ENCODE measurements at places on chromosomes 3 and 15.

DNA sequence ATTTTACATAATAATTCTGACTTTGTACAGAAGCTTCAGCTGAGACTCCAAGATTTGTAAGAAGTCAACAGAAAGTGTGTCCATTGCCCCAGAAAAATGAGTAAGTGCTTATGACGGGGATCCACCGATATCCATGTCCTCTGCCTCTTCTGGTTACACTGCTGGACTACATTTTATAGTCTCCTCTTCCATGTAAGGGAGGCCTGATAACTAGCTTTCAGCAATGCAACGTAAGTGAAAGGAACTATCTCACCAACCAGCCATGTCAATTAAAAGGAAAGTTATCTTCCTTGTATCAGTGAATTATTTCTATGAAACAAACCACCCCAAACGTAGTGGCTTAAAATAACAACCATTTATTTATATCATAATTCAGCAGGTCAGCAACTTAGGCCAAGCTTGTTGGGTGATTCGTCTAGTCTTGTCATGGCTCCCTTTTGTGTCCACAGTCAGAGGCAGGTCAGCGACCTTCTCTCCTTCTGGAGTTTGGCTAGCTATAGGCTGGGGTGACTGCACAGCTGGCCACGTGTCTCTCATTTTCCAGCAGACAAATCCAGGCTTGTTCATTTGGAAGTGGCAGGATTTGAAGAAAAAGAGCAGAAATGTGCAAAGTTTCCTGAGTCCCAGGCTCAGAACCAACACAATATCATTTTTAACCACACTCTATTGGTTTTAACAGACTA is 44.9 kb downstream of the TRIM69 start:
- no peak for DNase-seq

DNA sequence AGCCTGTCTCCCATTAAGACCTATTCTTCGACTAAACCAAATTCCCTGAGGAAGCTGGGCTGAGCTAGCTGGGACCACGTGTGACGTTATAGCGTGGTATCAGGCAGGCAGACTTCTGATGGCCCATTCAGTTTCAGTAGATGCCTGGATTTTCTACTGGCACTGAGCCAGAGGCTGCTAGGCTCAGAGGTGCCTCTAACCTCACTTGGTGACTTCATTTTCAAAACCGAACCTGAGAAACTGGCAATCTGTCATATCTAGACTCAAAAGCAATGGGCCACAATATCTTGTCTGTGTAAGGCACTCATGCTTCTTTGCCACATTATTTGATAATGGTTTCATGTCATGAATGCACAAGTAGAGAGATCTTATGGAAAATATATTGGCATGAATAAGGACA is 352.1 kb upstream of the AZI2 start:
- no peak for DNase-seq

GRCh38 chr3:144018776-144019175 is 47.2 kb downstream of the DIPK2A start:
- DNase-seq: no peak

DNA sequence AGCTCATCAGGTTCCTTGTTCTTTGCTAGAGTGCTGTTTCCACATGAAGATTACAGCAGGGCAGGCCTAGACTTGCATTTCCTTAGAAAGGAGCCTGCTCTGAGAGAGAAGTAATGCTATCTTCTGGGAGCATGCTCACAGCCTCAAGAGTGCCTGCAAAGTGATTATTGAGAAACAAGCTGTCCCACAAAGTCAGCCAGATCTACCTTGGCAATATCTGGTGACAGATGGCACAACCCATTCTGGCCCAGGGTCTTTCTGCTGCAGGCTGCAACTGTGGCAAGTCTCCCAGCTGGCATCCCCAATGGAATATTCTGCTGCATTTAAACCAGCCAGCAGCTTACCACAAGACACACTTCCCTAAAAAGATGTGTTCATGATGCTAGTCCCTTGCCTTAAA is 29.3 kb downstream of the MTMR10 start:
- no peak for DNase-seq

GRCh38 chr3:30285188-30286006 is 321.0 kb upstream of the TGFBR2 start:
- no peak for DNase-seq

GRCh38 chr3:1381647-1382036 is 288.8 kb downstream of the CNTN6 start:
- DNase-seq: no peak

DNA sequence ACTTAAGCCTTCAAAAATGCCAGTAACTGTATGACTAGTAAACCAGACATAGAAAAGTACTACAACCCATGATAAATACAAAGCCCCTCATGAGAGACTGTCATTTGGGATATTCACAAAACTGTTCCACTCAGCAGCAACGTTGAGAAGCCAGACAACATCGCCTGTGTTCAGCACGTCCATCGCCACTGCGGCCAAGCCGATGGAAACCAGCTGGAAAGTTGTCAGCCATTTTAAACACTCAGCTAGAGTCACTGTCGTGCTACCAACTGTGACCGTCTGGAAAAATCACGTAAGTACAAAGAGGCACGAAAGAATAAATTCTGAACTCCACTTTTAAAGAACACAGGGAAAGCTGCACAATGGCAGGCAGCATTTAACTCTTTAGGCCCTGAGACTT is 340.7 kb upstream of the WNT5A start:
- no peak for DNase-seq

GRCh38 chr3:149095487-149095886 is 9.2 kb upstream of the HLTF start:
- no peak for DNase-seq

GRCh38 chr3:138407236-138407907 is 27.0 kb upstream of the ESYT3 start:
- no peak for DNase-seq

DNA sequence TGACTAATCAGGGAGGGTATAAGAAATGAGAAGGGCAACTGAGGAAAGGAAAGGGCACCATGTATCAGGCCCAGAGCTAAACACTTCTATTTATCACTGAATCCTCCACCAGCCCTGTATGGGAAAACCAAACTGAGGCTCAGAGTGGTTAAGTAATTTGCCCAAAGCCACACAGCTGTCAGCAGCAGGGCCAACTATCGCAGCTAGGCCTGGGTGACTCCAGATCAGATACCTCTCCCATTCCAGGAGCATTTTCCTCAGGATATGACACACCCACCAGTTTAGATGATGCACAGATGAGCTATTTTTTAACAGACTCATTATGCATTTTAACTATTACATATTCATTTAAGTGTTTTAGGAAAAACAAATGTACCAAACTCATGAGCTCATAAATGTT is 14.5 kb downstream of the NUP210 start:
- no peak for DNase-seq

- no peak for DNase-seq
These were observed 39.7 kb downstream of the SEMA5B start for GRCh38 chr3:122987736-122988319.

DNA sequence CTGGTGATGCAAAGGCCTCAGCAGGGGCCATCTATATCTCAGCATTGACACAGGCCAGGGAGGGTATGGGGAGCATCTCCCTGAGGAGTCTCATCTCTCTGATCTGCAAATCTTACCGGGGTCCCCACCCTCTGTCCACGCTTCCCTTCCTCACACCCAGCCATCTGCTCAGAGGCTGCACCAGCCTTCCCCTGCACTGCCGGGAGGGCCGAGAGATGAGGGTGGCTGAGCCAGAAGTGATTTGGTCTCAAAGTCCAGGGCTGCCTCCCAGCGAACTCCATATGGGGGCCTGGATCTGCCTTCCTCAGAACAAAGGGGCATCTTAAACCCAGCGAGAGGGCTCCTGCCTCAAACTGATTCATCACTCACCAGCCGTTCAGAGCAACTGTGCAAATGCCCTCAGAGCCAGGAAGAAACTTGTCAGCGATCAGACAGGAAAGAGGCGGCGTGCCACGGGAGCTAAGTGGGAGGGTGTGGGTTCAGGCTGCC is 4.6 kb downstream of the IGDCC3 start:
- no peak for DNase-seq

DNA sequence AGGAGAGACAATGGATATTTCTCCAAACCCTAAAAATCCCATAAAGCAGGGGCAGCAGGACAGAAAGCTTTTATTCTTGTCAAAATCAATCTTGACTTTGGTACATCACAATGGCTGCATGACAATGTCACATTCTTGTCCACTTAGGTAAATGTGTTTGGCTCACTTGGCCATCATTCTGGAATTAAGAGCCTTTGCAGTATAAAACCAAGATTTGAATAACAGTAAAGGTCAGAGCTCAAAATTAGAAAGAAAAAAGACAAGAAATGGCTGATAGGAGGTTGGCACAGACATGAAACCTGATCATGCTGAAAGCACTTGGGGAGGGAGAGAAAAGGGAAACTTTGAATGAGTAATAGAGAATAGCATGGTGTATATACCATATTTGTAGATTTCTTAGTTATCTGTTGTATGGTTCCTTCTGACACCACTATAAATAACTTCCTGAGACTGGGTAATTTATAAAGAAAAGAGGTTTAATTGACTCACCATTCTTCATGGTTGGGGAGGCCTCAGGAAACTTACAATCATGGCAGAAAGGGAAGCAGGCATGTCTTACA is 158.5 kb upstream of the SGO1 start:
- no peak for DNase-seq

GRCh38 chr3:54432975-54433374 is 310.6 kb downstream of the CACNA2D3 start:
- no peak for DNase-seq

GRCh38 chr3:59734061-59734460 is 684.2 kb upstream of the CFAP20DC start:
- DNase-seq: no peak

DNA sequence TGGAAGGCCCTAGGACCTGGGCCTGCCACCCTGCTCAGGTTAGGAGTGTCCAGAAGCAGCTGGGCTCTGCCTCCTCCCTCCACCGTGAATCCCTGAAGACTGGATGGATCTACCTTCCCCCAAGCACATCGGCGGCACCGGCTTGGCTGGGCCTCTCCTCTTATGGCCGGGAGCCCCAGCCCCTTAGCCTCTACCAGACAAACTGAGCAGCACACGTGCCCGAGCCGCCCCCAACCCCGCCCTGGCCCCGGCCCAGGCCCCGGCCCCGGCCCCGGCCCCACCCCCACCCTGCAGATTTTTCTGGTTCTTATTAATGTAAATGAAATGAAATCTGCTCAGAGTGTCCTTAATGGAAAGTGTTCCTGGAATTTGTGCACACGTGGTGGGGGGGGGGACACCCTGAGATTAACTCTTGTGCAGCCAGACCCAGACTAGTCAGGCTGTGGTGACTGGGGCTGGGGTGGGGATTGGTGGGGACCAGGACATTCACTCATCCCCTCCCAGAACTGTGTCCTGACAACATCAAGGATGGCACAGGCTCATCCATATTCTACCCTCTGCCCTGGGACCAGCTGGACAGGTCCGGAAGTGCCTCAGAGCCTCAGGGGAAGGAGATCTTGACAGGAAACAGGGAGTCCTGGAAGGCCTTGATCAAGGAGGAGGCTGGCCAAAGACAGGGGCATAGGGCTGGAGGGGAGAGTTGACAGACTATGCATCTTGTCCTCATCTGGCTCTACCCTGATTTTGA is 30.9 kb upstream of the SEMA3F start:
- DNase-seq: no peak

DNA sequence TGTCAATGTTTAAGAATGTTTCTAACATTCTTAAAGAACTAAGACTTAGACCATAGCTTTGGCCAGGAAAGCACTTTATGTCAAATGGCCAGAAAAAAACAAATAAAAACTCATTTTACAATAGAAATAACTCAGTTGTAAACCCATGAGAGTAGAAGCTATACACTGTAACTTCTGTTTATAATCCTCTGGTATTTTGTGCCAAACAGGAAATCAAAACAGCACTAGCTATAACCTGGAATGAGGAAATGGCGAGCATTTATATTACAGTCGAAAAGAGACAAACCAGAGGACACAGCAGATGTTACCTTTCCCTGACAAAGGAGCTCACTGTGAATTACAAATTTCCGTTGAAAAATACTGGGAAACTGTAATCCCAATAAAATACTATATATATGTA is 10.3 kb downstream of the GK5 start:
- no peak for DNase-seq

- DNase-seq: no peak
These were observed 5.7 kb downstream of the OSBPL11 start for GRCh38 chr3:125589547-125590122.

- peak; percentile 49 for DNase-seq
These were observed 600.8 kb downstream of the FOXP1 start for GRCh38 chr3:70982700-70983140.

DNA sequence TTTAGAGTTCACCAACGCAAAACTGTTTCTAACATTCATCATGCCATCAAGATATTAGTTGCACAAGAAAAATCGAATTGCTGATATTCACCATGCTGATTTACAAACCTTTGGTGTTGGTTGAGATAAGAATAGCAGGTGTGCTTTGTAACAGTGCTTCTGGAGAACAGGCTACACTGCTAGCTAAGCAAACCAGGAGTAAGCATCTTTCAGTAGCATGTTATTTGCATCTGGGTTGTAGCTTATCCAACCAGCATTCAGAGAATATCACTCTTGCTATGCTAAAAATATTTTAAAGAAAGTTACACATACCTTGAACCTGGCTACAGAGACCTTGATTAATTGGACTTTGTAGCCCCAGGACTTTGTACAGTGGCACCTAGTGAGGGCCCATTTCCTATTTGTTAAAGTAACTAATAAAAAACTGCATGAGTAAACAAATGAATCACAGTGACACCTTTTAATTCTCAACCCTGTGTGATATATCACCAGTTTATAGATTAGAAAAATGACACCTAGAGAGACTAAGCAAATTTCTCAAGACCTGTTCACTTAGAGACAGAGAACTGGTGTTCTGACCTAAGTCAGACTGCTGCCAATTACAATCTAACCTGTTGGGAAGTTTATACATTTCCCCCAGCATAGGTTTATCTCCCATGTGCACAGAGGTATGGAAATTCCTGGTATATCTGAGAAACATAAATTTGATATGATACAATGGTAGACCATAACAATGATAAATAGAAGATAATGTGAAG is 435.5 kb upstream of the TGFBR2 start:
- no peak for DNase-seq

DNA sequence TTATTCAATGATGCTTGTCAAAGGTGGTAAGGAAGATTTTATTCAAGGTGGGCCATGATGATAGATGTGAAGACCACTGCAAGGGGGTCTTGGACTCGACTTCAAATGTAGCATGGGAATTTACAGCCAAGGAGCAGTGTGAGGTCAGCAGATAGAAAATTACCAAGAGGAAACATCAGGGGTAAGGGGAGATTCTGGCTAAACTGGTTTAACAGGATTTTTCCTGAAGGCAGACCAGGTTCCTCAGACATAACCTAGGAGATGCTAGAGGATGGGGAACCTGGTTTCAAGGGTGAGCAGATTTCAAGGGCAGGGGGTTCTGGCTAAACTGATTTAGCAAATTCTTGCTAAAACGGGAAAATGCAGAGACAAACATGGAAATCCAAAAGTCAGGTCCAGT is 464.9 kb downstream of the TAFA4 start:
- DNase-seq: no peak

GRCh38 chr3:180059356-180059755 is 22.6 kb upstream of the PEX5L start:
- DNase-seq: no peak

GRCh38 chr3:46483825-46484224 is 14.0 kb upstream of the RTP3 start:
- DNase-seq: no peak
